ENCODE measurements at places on chromosomes 13 and 19.

DNA sequence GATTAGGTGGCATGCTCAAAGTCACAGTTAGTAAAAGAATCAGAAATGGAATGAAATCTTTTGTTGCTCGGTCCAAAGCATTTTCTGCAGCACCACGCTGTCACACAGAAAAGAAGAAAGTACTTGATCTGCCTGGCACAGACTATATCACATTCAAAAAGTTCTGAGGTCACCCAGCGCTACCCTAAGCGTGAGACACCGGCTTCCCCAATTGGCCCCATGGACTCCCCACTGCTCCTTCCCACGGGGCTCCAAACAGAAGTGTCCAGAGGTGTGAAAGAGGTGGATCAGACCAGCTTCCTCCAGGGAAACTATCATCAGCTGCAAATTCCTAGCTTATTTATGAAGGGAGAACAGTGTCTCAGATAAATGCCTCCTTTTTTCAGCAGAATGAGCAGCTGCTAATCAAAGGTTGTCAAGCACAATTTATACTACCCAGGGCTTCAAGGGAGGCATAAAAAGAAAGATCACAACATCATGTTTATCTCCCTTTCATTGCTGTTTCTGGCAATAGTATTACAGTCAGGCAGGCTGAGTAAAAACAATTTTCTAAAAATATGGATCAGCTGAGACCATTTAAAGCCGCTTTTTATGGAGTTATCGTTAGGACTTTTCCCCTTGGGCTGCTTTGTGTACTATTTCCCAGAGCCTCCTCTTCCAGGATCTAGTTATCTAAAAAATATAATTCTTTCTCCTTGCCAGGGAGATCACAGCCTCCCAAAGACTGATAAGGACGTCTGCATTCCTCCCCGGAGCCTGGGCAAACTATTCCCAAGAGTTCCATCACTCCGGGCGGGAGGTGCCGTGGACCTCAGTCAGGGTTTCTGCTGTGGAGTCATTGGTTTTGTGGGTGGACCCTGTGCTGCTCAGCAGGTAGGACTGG lies 208.0 kb downstream of the LHFPL6 start:
- DNase-seq = no peak

GRCh38 chr19:45822716-45823115 lies 7.6 kb upstream of the RSPH6A start:
- no peak for DNase-seq

DNA sequence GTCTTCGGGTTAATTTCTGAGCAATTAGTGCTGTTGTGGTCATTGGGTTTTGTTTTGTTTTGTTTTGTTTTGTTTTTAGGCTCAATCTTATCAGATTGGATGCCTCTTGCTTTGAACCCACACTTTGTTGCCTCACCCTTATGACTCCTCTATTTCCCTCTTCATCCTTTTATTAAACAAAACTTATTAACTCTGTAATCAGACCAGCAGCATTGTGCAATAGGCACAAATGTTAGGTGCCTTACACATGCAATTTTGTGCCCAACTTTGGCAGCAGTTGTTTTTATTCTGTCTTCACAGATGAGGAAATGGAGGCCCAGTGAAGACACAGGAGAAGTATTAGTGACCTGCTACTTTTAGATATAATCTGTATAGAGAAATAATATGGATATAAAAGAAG lies 377.7 kb downstream of the KCNRG start:
- DNase-seq = no peak

- no peak for DNase-seq
These were observed 301.0 kb downstream of the NDFIP2 start for GRCh38 chr13:79781829-79782540.

DNA sequence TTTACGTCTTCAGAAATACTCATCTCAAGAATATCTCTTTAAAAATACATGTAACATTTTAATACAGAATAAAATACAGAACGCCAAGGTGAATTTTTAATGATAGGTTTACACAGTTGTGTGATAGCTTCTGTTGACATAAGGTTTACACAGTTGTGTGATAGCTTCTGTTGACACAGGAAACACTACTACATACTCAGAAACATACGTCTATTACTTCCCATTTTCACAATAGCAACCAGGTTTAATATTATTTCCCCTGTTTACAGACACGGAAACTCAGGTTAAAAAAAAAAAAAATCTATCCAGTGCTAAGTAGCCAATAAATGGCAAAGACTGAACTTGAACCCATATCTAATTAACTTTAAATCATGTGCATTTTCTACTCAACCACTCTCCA lies 571.2 kb downstream of the LIG4 start:
- DNase-seq = no peak

DNA sequence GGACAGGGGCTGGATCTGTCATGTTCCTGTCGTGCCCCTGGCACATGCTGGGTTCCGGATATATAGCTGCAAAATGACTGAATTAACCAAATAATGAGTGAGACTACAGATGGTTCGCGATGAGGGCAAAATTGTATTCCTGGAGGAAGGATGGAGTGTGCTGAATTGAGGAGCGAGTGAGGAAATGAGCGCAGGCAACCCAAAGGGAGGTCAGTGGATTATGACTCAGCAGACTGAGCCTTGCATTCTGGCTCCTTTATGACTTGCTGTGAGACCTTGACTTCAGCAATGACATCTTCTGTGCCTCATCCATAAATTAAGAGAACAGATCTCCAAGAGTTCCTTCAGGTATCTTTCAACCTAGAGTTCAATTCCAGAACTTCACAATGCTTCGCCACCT lies 115.0 kb upstream of the CLDN10 start:
- DNase-seq = no peak
